ENCODE measurements at places on chromosomes 12 and 14.
A peak's percentile ranks its signal among the peaks of the same experiment; 100 is the strongest.

DNA sequence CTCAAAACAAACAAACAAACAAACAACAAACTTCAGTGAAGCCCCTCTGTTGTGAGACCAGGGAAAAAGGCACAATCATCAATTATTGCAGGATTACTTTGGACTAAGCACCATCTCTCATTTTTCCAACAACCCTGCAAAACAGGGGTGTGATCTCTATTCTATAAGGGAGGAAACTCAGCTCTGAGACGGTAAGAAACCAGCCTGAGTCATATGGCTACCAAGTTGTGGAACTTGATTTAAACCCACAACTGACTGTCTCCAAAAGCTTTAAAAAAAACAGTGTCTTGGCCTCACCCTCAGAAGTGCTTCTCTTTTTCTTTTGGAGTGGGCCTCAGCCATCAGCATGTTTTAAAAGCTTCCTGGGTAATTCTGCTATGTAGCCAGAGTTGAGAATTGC, 49.8 kb downstream of the RIN3 start:
- peak; percentile 73 for DNase-seq

DNA sequence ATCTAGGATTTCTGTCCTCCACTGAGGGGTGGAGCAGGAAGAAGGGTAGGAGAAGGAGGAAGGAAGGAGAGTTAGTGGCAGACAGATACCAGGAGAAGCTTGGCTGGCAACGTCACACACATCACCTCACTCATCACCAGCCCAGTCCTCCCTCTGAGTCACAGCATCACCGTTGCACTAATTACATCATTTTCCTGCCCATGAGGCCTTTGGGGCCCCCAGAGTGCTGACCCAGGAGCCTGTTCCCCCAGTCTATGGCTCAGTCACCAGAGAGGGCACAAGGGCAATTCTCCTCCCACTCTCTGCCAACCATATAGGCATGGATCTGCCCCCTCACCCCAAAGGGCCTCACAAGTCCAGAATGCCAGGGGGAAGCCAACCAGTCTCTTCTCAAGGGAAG, 4.6 kb downstream of the RND1 start:
- no peak for DNase-seq

DNA sequence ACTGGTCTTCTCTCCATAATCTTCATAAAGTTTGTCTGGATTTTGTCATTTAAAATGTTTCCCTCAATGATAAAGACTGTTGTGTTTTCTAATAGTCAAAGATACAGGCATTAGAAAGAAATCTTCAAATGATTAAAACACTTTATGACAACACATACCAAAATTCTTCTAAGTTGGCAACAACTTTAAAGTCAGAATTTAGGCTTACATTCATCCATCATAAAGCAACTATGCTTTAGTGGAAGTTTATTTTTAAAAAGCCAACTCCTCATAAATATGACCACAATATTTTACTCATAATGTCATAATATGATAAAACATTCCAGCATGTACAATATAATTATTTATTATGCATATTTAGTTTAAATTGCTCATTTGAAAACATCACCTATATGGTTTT, 17.2 kb upstream of the CCER1 start:
- DNase-seq = no peak

- no peak for DNase-seq
Observed at GRCh38 chr12:3595721-3596120, 104.7 kb downstream of the PRMT8 start.

GRCh38 chr12:124389725-124390441, 95.0 kb downstream of the RFLNA start:
- no peak for DNase-seq

- no peak for DNase-seq
Observed at GRCh38 chr12:4047421-4047820, 174.2 kb upstream of the PARP11 start.

DNA sequence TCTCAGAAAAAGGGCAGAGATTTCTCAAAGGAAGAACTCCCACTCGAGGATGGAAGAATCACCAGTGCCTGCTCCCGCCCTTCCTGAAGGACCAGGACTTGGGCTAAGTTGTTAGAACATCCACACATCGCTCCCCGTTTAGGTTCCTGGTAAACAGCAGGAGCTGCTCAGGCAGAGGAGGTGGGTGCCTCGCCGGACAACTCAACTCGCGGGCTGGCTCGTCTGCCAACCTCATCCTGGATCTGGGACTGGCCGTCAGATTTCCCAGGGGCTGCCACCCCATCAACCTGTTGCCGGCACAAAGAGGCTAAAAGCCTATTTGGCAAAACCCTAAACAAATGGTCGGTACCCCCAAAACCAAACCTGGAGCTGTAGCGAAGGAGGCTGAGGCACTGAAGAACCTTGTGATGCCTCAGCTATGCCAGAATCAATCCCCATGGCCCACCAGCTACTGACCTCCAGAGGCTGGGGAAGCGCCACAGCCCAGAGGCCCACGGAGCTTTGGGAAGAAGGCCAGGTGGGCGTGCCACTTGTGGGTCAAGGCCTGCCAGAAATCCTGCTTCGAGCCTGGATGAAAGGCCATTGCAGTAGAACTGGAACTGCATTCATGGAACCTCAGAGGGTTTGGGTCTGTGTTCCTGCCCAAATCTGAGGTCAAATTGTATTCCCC, 42.9 kb downstream of the RIMBP2 start:
- no peak for DNase-seq

DNA sequence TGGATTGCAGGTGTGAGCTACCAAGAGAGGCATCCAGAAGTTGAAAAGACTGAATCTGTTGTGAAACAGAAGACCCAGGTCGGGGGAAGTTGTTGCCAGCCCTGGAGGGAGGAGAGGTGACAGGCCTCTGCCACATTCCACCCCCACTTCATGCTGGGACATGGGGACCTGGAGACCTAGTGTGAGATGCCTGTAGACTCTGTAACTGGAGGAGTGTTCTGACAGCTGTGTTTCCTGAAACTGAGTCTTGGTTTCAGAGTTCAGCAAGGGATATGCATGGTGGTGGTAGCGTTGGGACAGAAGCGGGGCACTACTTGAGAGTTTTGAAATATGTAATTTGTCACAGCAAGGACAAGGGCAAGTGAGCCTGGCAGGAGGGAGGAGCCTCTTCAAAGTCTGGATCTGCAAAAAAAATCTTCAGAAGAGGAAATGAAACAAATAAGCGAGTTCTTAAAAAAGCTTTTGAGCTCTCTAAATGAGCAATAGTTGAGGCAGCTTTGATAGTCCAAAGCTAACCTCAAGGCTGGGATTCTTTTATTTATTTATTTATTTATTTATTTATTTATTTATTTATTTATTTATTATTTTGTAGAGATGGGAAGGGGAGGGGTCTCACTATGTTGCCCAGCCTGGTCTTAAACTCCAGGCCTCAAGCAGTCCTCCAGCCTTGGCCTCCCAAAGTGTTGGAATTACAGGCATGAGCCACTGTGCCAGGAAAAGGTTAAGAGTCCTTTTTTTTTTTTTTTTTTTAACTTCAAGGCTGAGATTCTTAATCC, 58.9 kb upstream of the EEA1 start:
- DNase-seq = peak; percentile 88

- DNase-seq = no peak
Observed at GRCh38 chr14:61326146-61326545, 4.8 kb downstream of the PRKCH start.

- DNase-seq = no peak
Observed at GRCh38 chr12:109469517-109469916, 7.6 kb downstream of the KCTD10 start.

- no peak for DNase-seq
Observed at GRCh38 chr14:97058074-97058467, 260.9 kb downstream of the VRK1 start.

- no peak for DNase-seq
Observed at GRCh38 chr12:111600205-111600642, 1.1 kb upstream of the ATXN2 start.

- no peak for DNase-seq
Observed at GRCh38 chr12:2722806-2723205, 72.0 kb upstream of the FKBP4 start.

DNA sequence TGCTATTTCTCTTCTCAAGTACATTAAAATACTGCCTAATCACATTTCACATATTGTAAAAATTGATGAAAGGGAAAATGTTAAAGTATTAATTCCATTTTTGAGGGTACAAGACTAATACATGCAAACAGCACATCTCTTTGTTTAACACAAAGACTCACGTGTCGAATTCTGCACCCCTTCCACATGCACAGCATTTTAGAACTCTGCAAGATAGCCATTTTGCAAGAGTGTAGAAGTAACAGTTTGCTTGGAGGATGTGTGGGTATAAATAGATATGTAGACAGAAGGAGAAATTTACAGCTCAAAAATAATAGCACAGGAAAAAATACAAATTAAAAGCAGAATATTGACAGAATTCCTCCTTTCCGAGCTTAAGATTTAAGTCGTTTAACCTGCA, 2.5 kb downstream of the GRIN2B start:
- no peak for DNase-seq

GRCh38 chr12:52203079-52203921, 11.5 kb upstream of the KRT80 start:
- DNase-seq = peak; percentile 99

DNA sequence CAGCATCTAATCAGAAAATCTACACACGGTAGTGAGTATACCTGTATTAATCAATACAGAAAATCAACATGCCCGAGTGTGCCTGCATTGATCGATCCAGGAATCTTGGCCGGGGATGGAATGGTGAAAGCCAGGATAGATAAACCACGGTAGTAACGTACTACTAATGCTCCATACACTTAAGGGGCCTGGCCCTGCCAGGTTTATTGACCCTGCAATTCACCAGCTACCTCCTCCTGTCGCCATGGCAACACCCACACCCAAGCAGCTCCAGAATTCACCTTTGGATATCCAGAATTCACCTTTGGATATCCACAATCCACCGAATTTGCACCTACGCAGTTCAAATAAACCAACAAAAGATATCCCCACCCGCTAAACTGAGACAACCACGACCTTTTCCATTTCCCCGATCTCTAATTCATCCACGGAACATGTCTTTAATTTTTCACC, 14.8 kb upstream of the CALM1 start:
- no peak for DNase-seq

GRCh38 chr12:75888874-75889613, 142.5 kb downstream of the PHLDA1 start:
- DNase-seq = no peak

GRCh38 chr12:113537751-113538087, 66.0 kb upstream of the LHX5 start:
- DNase-seq = peak; percentile 4

DNA sequence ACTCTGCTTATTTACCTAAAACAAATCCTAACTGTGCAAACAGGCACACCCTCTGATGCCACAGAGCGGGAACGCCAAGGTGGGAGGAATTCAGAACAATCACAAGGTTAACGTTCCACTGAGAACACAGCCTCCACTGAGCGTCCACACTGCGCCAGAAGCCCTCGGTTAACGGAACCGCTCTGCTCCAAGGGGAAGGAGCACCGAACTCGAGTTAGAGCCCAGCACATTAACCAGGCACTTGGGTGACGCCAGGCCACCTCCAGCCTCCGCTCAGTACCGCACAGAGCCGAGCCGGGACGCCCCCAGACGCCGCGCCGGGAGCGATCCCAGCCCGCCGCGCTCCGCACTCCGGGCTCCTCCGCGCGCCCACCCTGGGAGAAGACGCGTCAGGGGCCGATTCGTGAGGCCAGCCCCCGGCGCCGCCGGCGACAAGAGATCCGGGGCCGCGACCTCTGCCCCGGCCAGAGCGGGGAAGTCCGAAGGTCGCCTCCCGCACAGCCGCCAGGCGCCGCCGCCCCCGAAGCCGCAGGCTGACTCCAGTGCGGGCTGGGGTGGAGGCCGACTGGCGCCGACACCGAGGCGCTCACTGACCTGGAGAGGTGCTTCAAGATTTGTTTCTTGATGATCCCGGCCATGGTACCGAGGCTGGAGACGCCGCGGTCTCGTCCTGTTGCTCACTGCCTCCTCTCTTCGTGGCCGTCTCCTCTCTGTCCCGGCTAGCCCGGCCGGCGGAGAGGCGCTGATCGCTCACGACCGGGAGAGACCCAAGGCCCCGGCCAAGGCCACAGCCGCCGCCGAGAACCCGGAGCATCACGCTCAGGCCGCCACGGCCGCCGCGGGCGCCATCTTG, 450 bp downstream of the BLTP3B start:
- DNase-seq = peak; percentile 13

- DNase-seq = peak; percentile 93
Observed at GRCh38 chr14:92651106-92651757, 97.2 kb downstream of the LGMN start.

DNA sequence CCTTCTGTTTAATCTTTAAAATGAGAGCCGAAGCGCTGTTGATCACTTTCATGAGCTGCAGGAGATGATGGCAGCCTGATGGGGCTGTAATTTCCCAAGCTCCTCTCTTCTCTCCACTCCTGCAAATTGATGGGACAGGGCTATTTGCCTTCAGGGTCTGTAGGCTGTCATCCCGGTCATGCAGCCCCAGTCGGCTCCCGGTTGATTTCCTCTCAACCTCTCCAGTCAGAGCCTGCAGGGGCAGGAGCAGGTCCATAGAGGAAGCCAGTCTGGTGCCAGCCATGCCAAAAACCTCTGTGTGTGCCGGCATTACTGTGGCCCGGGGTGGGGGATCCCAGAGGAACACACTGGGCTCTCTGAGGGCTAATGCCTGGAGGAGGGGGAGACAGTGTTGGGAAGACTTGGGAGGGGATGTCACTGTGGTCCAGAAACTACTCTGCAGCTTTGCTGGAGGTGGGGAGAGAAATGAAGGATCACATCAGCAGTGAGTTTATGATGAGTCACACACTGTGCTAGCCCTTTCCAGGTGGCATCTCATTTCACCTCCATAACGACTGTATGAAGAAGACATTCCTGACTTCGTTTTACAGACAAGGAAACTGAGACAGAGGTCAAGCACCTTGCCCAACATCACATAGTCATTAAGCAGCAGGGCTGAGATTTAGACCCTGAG, 46.5 kb upstream of the PRIMA1 start:
- no peak for DNase-seq

DNA sequence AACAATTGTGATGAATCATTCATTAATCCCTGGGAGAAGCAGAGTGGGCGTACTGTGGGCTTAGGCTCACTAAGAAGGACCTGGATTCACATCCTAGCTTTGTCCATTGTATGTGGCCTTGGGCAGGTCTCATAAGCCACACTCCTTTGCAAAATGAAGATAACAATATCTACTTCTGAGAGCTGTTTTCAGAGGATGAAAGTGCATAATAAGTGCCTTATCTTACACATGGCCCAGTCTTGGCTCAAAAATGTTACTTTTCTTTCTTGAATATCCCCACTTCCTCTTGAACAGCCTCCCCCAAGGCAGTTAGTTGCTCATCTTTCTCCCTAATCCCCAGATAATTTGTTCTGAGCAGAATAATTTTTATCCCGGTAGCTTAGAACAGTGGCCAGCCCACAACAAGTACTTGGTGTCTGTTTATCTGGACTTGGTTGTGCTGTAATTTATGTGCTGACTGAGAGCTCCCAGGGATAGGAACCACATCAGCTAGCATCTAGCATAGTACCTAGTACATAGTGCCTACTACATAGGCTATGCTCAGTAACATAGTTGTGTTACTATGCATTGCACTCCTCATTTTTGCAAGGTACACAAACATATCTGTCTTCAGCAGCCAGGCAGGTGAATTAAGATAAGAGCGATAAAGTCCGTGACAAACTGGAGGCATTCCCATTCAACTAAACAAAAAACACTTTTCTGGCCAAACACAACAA, 61.7 kb upstream of the NUDT4 start:
- DNase-seq = no peak

Measured in CD14-positive monocyte (primary cell).